H1 (cell line): ENCODE measurements at places on chromosomes 2 and 18. TPM values are rescaled to one million over a fixed set of nuclear protein-coding genes. Genes with fewer than 3 reads are reported as not detected.

The AMER3 gene
- total RNA-seq = 0.19 and 0.55 TPM in 2 replicates

The CENPA gene
- 28.5 and 30.9 TPM in 2 replicates for total RNA-seq

The NDUFS1 gene
- total RNA-seq = 95.9 and 97.0 TPM in 2 replicates

The ZRANB3 gene
- total RNA-seq = 17.5 and 19.3 TPM in 2 replicates

DNA sequence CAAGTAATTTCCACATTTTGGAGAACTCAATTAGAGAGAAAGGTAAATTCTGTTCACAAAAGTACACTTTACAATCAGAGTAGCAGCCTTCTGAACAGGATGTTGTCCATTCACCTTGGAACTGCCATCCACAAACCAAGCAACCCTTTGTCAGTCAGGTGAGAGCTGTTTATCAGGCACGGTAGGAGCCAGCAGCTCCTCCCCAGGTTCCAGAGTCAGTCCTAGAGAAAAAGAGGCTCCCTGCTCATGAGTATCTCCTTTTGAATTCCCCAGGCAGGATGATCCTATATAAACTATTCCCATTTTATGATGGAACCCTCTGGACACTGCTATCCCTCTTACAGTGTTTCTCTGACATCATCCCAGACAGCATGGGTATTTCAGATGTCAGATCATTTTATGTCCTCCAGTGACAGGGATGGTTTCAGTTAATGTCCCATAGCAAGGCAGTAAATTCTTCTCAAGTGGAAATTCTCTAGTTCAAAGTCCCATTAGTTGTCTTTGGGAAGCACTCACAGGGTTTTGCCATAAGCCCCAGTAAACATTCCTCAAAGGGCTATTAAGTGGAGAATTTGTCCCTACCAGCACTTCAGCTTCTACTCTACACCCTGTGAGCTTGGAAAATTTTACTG is 34.5 kb upstream of the CSRNP3 start:
- H3K4me1 ChIP-seq = peaks cover 11% of the 10 kb centered on the region; the same call in 1 of the 2 replicates
- H3K36me3 ChIP-seq = no peaks in the 10 kb centered on the region
- DNase-seq = no peak
- H3K4me3 ChIP-seq = no peak overlapping the region
- no peaks in the 10 kb centered on the region for H3K27me3 ChIP-seq
- no peak overlapping the region for H3K27ac ChIP-seq

DNA sequence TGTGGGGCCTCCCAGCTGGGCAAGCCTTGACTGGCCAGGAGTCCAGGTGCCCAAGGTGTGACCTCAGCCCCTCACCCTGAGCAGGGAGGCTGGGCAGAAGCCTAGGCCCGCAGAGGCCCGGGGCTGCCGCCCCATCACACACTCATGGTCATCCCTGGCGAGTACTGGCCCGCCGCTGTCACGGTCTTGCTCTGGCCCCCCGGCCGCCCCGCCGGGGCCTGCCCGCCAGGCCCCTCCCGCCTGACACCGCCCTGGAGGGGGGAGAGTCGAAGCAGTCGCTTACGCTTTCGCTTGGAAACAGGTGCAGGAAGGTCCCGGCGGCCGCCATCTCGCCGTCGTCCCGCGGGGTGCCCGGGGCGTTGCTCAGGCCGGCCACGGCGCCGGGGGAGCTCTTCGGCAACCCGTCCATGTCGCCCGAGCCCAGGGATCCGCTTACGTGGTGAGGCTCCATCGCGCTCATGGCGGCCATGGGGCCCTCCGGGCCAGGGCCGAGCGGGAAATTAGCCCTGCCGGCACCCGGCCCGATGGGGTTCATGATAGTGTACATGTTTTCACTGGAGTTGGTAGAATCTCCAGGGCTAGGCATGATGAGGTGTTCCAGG is 26.6 kb upstream of the ANKRD62 start:
- no peak for DNase-seq
- no peaks in the 10 kb centered on the region for H3K36me3 ChIP-seq
- H3K27ac ChIP-seq = no peak overlapping the region
- H3K4me1 ChIP-seq = no peaks in the 10 kb centered on the region

- no peak for DNase-seq
- peaks cover 2% of the 10 kb centered on the region for H3K4me1 ChIP-seq
- no peak overlapping the region for H3K27ac ChIP-seq
- H3K36me3 ChIP-seq = no peaks in the 10 kb centered on the region
- H3K4me3 ChIP-seq = no peak overlapping the region
Measured at GRCh38 chr2:6181926-6182325, 489.7 kb downstream of the SOX11 start.

GRCh38 chr2:96683972-96684820 is 41.6 kb downstream of the FER1L5 start:
- no peak overlapping the region for H3K27ac ChIP-seq
- H3K4me1 ChIP-seq = peaks cover 2% of the 10 kb centered on the region; the same call in 1 of the 2 replicates
- no peak for DNase-seq
- H3K36me3 ChIP-seq = no peaks in the 10 kb centered on the region
- H3K4me3 ChIP-seq = no peak overlapping the region

DNA sequence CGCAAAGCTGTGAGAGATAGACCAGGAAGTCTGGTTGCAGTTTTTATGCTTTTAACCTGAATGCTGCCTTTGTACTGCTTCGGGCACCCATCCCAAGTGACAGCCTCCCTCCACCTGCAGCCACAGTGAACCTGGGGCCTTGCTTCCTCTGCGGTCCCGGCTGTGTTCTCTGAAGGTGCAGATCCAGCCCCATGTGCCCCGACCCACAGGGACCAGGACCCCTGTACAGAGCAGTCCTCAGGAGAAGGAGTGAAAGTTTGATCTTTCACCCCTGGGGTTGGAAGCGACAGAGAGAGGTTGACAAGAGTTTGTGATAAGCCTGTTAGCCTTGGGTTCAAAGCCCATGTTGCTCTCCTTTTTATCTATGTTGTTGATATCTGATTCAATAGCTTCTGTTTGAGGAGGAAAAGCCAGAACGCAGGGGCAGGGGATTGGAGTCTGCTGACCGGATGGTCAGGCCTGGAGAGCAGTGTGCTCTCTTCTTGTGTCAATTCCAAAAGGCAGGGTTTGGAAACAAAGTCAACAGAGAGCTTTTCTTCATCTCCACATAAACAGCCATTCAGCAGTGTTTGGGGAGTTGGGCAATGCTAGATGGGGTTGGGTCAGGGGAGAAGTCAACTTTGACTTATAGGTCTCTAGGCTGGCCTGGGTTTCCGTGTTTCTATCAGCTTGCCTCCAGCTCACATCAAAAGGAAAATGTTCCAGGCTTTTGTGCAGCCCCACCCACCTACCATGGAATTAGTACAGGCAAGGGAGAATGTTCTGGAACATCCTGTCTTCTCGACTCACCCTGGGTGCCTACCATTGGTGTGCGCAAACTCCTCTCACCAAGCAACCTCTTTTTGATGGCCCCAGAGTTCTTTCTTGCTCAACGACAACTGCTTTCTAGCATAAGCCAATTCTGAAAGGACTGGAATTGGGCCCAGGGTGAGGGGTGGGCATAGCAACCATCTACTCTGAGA is 214.9 kb downstream of the ALPK2 start:
- no peaks in the 10 kb centered on the region for H3K4me1 ChIP-seq
- no peaks in the 10 kb centered on the region for H3K27me3 ChIP-seq
- H3K27ac ChIP-seq = no peak overlapping the region
- H3K36me3 ChIP-seq = no peaks in the 10 kb centered on the region

DNA sequence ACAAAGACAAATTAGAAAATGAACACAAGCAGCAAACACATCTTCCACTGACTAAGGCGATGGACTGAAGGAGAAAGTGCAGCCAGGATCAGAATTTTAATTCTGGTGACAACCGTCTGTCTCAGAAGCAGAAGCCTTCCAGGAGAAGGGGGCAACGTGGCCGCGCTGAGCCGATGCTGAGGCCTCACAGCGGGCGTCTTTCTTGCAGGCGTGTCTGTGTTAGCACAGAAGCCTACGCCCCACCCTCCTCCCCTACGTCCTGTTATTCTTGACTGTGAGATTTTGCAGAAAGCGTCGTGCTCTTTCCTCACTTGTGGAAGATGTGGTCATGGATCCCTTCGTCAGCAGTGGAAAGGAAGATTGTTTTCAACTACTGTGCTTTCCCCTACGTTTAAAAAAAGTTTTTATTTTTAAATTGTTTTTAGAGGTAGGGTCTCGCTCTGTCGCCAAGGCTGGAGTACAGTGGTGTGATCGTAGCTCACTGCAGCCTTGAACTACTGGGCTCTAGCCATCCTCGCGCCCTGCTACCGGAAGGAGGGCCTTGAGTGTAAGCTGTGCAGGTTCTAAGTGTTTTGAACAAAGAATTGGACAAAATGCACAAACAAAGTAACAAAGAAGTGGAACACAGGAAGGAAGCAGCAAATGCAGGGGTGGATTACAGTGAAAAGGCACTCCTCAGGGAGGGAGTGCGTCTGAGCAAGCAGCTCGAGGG is 422.0 kb downstream of the GALR1 start:
- no peak overlapping the region for H3K4me3 ChIP-seq
- no peaks in the 10 kb centered on the region for H3K27me3 ChIP-seq
- no peak for DNase-seq

GRCh38 chr2:191942090-191942738 is 95.3 kb upstream of the CAVIN2 start:
- H3K27me3 ChIP-seq = no peaks in the 10 kb centered on the region
- H3K36me3 ChIP-seq = no peaks in the 10 kb centered on the region
- no peak for DNase-seq
- H3K4me3 ChIP-seq = no peak overlapping the region

GRCh38 chr2:36235882-36236281 is 119.7 kb upstream of the CRIM1 start:
- no peaks in the 10 kb centered on the region for H3K4me1 ChIP-seq
- H3K27me3 ChIP-seq = no peaks in the 10 kb centered on the region
- no peak overlapping the region for H3K27ac ChIP-seq

DNA sequence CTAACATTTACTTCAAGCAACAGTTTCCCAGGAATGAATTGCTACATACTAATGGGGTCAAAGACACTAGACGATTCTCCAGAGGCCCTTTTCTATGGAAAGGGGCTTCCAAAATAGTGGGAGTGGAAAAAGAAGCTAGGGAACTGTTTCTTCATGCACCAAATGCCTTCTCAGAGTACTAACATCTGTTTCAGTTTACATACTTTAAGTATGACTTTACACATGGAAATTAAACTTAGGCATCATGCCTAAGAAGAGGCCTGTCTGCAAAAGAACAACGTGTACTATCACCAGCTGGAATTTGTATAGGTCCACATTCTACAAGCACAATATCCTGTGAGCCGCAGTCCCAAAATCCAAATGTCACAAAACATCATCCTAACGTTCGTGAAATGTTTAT is 29.4 kb upstream of the WDR75 start:
- DNase-seq = no peak
- H3K36me3 ChIP-seq = no peaks in the 10 kb centered on the region
- H3K27ac ChIP-seq = no peak overlapping the region
- no peaks in the 10 kb centered on the region for H3K27me3 ChIP-seq
- no peak overlapping the region for H3K4me3 ChIP-seq

DNA sequence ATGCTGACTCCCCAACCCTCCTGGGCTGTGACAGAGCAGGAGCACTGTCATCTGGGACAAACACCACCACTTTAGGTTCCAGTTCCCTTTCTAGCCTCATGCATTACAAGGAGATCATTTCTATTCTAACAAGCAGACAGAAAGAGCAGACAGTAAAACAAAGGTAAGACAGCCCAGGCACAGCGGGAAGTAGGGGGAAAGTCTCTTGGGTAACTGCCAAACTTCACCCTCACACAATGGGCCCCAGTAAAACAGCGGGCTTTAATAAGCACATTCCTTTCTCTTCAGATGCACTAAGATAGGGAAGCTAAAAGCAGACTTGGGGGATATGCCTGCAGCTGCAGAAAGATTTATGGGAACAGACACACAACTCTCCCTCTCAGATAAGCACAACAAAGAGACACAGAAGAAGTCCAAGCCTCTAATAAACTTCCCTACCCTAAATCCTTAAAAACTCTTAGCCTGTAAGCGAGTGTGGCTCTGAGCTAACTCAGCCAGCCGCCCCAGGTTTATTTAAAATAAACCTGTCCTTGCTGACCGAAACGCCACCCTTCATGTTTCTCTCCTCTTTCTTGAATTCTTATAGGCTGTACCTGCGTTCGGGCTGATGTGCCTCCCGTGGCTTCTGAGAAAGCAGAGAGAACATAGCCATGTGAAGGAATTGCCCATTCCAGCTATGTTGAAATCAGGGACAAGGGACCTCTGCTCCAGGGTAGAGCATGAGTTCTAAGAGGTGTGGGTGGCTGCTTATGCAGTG is 726.8 kb upstream of the DDX18 start:
- peak; percentile 44 for DNase-seq
- H3K4me3 ChIP-seq = no peak overlapping the region
- H3K4me1 ChIP-seq = 0 out of 2 replicates have a peak, but pooled peaks cover 2% of the 10 kb centered on the region
- no peak overlapping the region for H3K27ac ChIP-seq
- H3K27me3 ChIP-seq = no peaks in the 10 kb centered on the region; the same call in 1 of the 2 replicates
- H3K36me3 ChIP-seq = no peaks in the 10 kb centered on the region

DNA sequence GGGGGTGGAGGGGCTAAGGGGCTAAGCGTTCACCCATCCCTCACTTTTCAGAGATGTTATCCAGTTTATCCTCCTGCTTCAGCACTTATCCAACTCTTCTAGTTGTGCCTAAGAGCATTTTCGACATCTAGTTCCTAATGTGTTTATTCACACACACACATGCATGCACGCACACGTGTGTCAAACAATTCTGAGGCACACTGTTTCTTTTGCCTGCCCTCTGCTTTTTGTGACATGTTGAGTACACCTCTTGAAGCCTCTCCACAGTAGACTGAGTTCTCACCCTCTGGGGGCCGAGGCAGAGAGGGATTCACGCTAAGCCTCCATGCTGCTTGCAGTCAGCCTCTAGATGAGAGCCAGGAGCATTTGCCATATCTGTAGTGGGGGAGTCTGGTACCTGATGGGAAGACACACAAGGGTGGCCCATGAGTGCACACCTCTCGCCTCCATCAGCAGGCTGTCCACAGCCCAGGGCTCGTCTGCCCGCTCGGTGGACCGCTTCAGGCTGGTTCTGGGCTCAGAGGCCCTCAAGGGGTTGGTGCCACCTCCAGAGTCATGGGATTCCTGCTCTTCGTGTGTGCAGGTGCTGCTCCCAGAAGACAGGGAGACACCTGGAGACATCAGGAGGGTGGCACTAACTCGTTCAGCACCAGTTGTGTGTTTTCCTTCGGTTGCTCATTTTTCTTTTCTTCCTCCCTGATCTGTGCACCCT is 11.9 kb downstream of the TWIST2 start:
- peaks cover 10% of the 10 kb centered on the region for H3K4me1 ChIP-seq
- H3K27me3 ChIP-seq = no peaks in the 10 kb centered on the region
- H3K27ac ChIP-seq = no peak overlapping the region
- H3K4me3 ChIP-seq = no peak overlapping the region
- H3K36me3 ChIP-seq = no peaks in the 10 kb centered on the region

DNA sequence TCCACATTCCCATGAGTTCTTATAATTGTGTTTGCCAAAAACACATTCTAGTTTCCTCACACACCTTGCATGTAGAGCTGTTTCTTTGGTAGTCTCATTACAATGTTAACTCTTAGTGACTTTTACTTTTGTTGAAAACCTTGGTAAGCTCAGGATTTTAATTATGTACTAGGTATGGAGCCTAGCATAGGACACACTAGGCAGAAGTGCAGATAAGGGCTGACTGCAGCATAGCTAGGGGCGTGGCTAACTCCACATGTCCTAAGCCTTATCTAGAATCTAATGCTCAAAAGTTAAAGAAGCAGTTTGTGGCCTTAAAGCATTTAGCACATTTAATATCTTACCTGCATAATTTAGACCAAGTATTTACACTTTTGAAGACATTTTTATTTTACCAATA is 153.7 kb upstream of the FBXO11 start:
- no peaks in the 10 kb centered on the region for H3K27me3 ChIP-seq
- no peak overlapping the region for H3K27ac ChIP-seq
- H3K36me3 ChIP-seq = no peaks in the 10 kb centered on the region
- H3K4me1 ChIP-seq = no peaks in the 10 kb centered on the region
- DNase-seq = no peak
- no peak overlapping the region for H3K4me3 ChIP-seq
